ENCODE measurements at places on chromosomes 4 and X. TPM values are rescaled to one million over a fixed set of nuclear protein-coding genes. Genes with fewer than 3 reads are reported as not detected.

The CDKL2 gene
- 0.58 TPM for polyA plus RNA-seq

The RGN gene
- 0.05 TPM for polyA plus RNA-seq

The TEX13C gene
- polyA plus RNA-seq = 0.13 TPM

The NMU gene
- polyA plus RNA-seq = 0.65 TPM

The WDR17 gene
- 1.1 TPM for polyA plus RNA-seq

The GC gene
- polyA plus RNA-seq = not detected

The NHS gene
- 1.2 TPM for polyA plus RNA-seq

The PRSS48 gene
- polyA plus RNA-seq = not detected

DNA sequence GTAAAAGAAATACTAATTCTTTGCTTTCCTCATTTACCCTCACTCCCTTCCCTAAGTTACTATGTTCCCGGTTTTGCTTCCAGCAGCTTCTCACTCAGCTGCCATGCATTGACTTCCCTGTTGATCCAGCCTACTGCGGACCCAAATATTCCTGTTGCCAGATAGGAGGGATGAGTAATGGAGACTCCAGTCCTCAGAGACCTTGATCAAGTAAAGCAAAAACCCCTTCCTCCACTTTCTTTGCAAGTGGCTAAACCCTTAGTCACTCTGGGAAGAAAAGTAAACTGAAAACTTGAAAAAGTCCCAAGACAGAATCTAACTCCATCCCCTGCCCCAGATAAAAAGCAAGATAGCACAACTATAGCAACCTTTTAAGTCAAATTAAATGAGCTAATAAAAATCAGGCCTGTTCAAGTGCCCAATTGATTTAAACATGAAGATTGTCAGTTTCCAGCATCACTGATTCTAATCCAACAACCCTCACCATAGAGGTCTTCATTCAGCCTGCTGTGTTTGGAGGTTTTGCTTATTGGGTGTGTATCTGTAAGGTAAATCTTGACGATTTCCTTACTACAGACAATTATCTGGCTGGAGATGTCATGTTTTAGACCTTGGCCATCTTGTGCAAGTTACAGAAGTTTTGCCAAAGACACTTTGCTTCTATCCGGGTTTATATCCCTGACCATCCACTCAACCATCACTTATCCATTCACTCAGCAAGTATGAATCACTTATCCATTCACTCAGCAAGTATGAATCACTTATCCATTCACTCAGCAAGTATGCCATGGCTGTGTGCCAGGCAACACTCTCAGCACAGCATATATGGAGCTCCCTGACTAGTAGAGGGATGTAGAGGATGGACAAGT is 17.6 kb downstream of the FGFBP1 start:
- DNase-seq = no peak

DNA sequence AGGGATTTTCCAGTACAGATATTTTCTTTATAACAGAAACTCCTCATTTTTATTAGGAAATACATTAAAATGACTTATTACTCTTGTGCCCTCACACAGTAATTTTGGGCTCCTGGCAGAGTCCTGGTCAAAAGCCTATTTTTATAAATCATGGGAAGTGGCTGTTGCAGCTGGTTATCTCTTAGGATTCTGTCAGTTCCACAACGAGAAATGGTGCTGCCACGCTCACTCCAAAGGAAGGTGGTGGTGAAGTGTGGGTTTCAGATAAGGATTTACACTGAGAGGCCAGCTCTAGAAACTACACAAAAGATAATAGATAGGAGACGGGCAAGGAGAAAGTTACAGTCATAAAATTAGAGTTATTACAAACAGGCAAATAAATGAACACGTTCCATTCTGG is 159.2 kb upstream of the FAM241A start:
- no peak for DNase-seq

- no peak for DNase-seq
Measured at GRCh38 chr4:16000708-16001483, 37.9 kb upstream of the FGFBP2 start.

DNA sequence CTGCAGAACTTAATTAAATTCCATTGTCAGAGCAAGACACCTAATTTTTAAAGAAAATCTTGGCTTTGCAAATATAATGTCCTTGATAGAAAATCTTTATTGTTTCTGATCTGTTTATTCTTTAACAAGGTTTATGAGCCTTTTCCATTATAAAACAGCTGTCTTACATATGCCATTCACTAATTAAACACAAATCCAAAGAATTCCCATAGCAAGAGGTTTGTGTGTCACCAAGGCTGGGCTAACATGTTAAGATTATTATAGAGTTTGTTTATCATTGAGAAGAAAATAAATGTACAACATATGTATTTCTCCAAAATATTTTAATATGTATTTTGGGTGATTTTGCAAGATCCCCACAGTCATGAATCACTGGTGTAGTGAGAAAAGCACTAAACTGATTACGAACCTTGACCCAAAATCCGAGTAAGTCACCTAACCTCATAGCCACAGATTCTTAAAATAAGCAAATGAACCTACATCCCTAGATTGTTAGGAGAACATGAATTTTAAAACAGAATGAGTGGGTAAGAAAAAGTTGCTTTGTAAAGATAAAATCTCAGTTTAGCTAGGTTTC is 694.8 kb upstream of the INTU start:
- DNase-seq = no peak

DNA sequence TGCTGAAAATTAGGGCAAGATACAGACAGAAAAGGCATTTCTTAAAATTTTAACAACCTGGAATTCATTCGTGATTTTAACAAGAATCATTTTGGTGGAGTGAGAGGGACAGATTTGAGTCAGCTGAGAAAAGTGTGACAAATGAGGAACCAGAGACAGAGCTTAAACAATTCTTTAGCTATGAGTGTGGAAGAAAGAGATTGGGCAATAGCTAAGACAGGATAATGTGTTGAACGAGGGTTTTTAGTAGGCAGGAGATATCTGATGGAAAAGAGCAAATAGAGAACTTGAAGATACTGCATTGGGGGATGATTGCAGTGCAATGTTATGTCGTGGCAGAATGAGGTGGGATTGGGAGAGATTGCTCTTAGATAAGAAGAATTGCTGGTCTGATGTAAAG is 164.2 kb upstream of the SPRY1 start:
- DNase-seq = no peak

DNA sequence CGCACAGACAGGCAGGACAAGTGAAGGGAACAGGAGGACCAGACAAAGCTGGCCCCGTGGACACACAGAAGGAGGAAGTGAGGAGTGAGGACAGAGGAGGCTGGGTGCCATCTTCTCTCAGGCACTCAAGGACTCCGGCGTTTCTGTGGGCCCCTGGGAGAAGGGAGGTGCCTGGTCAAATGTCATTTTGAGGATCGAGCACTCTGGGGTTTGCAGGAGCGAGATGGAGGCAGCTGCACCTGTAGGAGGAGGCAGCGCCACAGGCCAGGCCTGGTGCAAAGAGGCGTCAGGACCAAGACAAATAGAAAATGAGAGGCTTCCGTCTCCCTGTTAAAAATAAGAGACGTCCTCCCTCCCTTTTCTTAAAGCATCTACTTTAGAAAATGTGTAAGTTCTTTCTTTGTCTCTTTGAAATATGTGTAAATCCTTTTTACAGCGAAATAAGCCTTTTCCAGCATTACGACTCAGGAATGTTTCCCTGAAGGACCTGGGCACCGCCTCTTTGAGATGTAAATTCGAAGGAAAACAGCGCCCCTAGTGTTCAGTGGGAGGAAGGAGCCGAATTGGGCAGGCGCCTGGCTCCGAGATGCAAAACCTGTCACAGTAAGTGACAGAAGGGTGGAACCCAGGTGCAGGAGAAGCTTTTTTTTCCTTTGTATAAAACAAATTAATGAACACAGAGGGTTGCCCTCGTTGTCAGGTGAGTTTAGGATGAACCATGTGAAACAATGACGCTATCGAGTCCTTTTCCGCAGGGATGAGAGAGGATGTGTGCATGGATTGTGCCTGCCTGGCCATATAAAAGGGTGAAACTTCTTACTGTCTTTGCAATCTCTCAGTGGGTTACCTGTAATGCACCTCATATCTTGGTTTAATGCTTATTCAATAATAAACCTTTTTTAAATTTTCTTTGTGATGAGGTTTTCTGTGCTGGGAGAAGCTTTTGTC is 1.4 kb upstream of the C4orf50 start:
- peak; percentile 72 for DNase-seq

- DNase-seq = no peak
Measured at GRCh38 chrX:1725472-1725871, 110.6 kb downstream of the ASMT start.

DNA sequence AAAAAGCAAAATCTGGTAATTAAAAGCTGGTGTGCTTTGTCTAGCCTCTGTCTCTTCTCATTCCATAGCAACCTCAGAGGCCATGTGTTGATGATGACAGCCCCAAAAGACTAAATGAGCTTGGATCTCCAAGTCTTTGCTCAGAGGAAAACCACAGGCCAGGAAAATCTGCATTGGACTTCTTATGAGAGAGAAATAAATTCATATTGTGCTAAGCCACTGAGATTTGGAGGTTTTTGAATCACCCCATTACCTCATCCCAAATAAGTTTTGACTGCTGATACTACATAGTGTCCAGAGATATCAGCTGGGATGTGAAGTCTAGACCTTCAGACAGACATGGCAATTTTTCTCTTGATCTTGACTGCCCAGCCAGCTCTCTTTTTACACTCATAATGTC is 178.6 kb upstream of the DIPK2B start:
- no peak for DNase-seq

DNA sequence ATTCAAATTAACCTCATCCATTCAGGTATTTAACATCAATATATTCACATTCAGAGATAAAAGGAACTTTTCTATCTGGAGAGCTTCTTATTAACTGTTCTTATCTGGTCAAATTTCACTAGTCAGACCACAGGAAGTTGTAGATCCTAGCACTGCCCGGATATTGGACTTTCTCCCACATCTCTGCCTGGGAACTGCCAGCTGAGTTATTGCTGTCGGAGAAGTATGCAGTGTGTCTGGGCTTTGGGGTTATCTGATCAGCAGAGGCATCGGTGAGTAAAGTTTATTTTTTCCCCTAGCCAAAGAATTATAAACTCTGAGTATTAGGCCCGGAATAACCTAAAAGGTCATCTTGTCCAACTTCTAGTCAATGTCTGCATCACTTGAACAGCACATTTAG is 45.1 kb downstream of the OR13H1 start:
- no peak for DNase-seq

GRCh38 chrX:20037186-20037585 is 46.3 kb upstream of the BCLAF3 start:
- DNase-seq = no peak

DNA sequence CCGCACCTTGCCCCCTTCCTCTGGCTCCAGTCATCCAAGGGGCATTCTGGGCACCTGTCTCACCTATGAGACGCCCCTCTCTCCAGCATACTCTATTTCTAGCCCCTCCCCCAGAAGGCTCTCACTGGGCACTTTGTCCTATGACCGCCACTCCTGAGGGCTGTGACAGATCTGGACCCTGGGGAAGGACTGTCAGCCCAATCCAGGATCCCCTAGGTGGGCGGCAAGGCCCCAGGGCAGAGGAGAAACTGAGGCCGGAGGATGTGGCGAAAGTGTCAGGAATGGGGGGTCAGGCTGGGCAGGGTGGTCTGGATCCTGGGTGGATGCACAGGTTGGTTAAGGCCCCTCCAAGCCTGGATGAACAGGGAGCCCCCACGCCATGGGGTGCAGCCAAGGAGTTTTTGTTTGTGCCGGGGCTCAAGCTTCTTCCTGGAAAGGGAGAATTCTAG is 16.2 kb upstream of the NAT8L start:
- DNase-seq = no peak

GRCh38 chrX:105696870-105697269 is 125.5 kb upstream of the NRK start:
- DNase-seq = no peak

DNA sequence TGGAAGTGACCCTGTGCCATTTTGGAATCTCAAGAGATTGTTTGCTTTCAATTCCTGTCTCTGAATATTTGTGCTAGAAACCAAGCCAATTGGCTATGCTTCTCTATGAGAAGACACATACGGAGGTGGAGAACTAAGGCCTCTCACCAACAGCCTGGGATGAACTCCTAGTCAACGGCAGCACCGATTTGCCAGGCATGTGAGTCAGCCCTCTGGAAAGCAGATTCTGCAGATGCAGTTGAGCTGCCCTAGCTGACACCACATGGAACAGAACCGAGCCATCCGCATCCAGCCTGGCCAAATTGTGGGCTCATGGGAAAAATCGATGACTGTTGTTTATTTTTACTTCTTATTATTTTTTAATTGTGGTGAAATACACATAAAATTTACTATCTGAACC is 58.2 kb upstream of the WDFY3 start:
- DNase-seq = no peak

GRCh38 chr4:169741569-169741968 is 16.2 kb downstream of the HPF1 start:
- DNase-seq = no peak

- DNase-seq = no peak
Measured at GRCh38 chrX:68199062-68199848, 234.0 kb downstream of the OPHN1 start.

DNA sequence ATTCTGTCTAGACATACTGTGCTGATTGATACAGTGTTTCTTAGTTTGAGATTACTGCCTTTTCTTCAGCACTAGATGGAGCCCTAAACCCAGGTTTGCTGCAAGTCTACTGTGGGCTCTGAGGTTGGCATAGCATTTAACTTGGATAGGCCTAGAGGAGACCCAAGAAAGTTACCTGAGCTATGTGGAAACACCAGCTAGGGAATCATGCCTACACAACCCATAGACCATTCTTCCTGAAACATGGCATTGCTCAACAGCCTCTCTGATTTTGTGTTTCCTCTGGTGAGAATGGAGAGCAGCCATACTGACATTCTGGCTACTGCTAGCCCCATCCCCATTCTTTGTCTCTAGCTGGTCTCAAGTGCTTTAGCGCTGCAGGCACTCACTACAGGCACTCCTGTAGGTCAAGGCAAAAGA is 287.7 kb upstream of the PCDH18 start:
- DNase-seq = peak; percentile 9

DNA sequence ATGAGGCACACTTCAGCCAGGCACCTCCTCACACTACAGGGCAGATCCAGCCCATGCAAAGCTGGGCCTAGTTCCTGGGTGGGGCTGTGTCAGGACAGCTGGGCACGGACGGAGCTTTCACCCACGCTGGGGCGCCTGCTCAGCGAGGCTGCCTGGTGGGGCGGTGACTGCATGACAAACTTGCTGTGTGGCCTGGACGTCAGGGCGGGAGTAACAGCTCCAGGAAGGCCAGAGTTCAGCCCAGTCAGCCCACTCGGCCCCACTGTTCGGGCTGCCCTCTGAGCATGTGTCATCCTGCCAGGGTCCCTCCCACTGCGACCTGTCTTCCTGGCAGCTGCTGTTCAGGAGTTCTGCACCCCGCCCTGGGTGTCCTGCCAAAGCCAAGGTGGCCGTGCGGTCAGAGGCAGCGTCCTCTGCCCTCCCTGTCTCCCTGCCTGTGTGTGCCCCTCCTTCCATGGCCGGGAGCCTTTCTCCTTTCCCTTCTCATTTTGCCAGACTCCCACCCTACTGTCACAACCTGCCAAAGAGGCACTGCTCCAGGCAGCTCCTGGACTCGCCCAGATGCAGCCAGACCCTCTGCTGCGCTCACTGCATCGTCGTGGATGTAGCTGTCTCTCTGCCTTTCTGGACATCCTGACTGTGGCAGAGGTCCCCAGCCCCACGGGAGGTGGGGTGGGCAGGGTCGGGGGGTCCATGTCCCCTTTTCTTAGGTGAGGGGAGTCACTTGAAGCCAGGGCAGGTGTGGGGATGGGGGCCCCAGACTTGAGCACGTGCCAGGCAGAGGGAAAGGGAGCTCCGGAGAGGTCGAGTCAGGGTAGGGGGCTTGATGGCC is 33.0 kb upstream of the KIAA0232 start:
- DNase-seq = peak; percentile 44

Data from SK-N-SH (cell line).